ENCODE measurements at places on chromosomes 2 and 18.

DNA sequence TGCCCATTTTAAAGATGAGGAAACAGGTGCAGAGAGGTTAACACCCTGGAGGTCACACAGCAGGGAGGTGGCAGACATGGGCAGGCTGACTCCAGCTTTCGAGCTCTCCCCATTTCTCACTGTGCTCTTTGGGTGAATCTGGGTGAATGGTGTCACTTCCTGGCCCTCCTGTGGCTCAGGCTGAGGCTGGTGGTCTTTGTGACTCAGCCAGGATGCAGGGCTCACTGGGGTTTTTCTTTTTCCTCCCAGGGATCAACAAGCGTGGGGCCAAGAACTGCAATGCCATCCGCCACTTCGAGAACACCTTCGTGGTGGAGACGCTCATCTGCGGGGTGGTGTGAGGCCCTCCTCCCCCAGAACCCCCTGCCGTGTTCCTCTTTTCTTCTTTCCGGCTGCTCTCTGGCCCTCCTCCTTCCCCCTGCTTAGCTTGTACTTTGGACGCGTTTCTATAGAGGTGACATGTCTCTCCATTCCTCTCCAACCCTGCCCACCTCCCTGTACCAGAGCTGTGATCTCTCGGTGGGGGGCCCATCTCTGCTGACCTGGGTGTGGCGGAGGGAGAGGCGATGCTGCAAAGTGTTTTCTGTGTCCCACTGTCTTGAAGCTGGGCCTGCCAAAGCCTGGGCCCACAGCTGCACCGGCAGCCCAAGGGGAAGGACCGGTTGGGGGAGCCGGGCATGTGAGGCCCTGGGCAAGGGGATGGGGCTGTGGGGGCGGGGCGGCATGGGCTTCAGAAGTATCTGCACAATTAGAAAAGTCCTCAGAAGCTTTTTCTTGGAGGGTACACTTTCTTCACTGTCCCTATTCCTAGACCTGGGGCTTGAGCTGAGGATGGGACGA lies 13.2 kb downstream of the ITM2C start:
- DNase-seq, result no peak

GRCh38 chr2:64086347-64087082 lies 57.7 kb downstream of the PELI1 start:
- no peak for DNase-seq

- DNase-seq, result no peak
Observed at GRCh38 chr2:168552450-168552856, 96.4 kb downstream of the CERS6 start.

DNA sequence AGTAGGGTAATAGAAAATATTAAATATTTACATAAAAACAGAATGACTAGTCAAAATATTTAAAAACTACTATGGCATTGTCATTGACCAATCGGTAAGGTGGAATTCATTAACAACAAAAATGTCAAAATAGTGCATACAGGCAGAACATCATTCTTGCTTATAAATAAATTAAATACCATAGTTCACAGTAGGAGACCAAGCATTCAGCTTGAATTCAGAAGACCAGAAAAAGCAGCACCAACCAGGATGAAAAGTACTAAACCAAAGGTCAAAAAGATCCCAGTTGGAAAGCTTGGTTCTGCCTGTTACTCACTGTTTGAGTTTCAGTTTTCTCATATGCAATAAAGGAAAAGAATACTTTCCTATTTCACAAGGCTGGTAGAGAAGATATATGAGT lies 244.3 kb downstream of the OSR1 start:
- DNase-seq, result no peak

DNA sequence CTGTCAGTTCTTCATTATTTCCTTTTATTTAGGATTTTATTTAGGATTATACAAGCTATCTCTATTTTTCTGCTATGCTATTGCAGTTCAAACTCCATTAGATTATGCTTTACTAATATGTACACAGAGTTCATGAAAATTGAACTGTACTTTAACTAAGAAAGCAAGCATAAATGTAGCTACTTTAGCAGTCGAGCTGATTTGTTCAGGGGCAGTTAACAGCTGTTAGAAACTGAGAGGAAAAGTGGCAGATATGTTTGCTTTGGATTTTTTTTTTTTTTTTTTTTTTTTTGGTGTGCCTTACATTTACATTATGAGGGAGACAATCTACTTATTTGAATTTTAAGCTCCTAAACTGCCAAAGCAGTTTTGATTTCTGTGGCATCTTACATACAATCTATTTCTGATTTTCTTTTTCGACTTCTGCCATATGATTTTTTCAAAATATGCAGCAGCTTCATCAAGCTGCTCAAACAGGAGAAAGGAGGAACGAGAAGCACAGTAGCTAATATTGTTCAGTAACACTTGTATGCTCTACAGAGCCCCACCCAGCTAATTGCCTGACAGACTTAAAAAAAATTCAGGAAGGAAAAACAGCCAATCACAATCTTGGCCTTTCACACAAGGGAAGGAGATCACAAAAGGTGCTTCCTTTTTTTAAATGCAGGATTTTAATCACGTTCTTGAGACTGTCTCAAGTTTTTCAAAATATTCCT lies 233.4 kb upstream of the SIX3 start:
- no peak for DNase-seq

- no peak for DNase-seq
Observed at GRCh38 chr2:234823196-234823876, 128.5 kb upstream of the SH3BP4 start.

- peak; percentile 23 for DNase-seq
Observed at GRCh38 chr18:22324191-22325131, 93.3 kb downstream of the CTAGE1 start.

- DNase-seq, result no peak
Observed at GRCh38 chr18:809985-810642, 1.9 kb downstream of the YES1 start.

DNA sequence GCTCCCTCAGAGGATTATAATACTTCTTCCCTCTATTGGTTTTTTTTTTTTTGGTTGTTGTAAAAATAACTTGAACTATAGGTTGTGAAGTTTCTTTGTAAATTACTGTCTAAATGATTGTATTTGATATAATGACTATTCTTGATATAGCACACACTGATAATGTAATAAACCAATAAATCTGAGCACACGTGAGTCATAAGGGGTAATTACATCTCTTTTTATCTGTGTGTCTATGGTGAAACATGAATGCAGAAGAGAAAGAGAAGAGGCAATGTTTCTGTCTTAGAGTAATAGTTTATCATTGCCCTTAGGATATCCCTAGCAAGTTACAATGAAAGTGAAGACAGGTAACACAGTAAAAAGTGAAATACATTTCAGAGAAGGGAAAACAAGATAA lies 64.1 kb upstream of the RAPGEF4 start:
- DNase-seq, result no peak

DNA sequence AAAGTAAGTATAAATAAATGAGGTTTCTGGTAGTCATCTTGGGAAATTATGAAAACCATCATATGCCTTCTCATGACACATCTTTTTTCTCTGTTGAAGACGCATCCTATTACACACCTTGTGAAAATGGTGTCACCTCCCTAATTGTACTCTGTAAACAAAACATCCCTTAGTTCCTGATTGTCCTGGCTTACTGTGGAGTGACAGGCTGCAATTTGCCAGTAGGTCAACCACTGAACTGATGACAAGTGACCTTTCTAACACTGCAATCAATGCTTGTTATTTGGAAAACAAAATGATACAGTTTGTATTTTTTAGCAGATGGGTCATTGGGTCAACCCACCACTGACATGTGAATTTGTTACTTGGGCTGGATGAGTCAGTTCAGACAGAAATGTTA lies 219.5 kb downstream of the PTPRM start:
- no peak for DNase-seq

DNA sequence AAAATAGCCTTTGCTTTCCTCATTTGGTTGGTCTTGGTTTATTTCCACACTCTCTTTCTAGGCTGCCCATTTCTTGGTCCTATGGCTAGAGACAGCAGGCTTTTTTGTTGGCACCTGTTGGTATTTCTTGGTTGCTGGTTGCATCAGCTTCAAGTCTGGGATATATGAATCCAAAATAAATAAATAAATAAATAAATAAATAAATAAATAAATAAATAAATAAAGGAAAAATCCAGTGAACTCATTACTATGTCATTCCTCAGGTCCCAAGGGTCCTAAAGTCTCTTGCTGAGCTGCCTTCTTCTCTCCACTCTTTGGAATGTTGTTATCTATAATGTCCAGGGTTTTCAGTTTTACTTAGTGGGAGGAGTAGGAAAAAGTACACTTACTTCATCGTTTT lies 165.9 kb upstream of the MEX3C start:
- no peak for DNase-seq

GRCh38 chr2:3244486-3244885 lies 133.1 kb downstream of the EIPR1 start:
- no peak for DNase-seq

DNA sequence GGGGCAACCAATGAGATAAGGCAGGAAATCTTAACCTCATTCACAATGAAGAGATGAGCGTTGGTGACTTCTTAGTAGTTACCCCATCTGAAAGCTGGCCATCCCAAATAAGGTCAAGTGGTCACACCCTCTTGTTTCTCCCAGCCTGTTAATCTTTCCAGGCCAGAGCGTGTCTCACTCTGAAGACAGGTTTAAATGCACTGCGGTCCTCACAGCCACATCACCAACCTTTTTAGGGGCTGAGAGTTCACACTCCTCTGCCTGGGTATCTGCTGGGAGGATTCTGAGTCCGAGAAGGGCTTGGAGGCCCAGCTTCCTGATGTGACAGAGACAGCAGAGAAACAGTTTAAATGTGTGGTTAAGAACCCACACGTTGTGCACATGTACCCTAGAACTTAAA lies 13.3 kb upstream of the CNGA3 start:
- no peak for DNase-seq

- no peak for DNase-seq
Observed at GRCh38 chr18:75530118-75530517, 102.6 kb upstream of the SMIM21 start.

- no peak for DNase-seq
Observed at GRCh38 chr2:226742347-226742746, 57.3 kb downstream of the IRS1 start.

- no peak for DNase-seq
Observed at GRCh38 chr2:196480653-196481323, 158.7 kb upstream of the CCDC150 start.

DNA sequence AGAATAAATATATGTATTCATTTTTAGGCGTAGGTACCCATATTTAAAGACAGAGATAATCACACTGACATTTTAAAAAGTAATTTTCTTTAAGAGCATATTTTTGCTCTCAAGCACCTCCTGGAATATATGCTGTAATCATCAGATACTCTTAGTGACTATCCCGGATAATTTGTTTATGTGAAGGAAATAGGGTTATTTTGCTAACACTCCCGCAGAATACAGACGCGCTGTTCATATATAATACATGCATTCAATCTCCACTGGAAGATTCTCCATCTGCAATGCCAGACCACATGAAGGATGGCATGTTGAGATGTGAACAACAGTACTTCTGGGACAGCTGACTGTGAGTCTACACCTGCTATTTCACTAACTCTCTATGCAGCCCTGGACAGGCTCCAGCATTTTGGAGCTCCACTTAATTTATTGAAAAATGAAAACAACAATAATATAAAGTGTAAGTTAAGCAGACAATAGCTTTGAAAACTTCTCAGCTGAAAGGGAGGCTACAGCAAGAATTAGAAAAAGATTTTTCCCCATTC lies 430.6 kb downstream of the TMX3 start:
- no peak for DNase-seq

DNA sequence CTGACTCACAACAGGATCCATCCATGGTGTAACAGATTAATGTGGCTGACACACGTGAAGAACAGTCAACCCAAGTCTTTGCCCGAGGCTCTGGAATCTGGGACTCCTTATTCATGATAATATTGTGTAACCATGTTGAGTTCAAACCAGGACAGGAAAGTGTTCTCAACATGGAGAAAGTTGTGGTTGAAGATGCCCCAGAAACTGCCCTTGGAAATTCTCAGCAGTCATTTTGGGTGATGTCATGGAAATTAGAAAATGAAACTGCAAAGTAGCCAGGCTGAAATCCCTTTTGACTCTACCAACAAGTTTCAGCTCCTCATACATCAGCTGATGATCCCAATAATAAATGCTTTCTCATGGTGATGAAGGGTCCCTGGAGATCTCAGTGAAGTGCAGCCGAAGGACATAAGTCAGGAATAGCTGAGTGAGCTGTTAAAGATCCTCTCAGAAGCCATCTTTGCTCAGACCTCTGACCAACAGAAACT lies 307.7 kb downstream of the TNS1 start:
- DNase-seq, result no peak

GRCh38 chr2:9757501-9758264 lies 85.6 kb upstream of the TAF1B start:
- no peak for DNase-seq

GRCh38 chr2:74959106-74959751 lies 786 bp downstream of the POLE4 start:
- DNase-seq, result no peak

- DNase-seq, result no peak
Observed at GRCh38 chr2:70527447-70528080, 26.1 kb downstream of the TGFA start.

DNA sequence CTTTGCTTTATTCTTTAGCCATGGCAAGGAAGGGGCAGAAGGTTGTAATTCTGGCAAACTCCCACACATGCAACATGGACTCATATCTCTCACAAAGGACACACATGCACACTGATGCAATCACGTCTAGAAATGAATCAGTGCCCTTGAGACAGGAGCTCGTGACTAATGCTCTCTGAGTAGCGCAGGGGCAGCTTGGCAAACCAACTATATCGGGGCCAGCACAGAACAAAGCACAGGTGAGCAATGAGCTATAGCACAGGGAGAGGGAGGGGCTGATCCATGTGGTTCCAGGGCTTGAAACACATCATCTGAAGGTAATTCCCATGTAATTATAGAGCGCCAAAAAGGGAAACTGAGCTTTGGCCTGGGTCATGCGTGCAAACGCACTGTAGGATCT lies 165.2 kb upstream of the KLF7 start:
- no peak for DNase-seq

GRCh38 chr2:49935449-49935848 lies 781.1 kb upstream of the FSHR start:
- no peak for DNase-seq

DNA sequence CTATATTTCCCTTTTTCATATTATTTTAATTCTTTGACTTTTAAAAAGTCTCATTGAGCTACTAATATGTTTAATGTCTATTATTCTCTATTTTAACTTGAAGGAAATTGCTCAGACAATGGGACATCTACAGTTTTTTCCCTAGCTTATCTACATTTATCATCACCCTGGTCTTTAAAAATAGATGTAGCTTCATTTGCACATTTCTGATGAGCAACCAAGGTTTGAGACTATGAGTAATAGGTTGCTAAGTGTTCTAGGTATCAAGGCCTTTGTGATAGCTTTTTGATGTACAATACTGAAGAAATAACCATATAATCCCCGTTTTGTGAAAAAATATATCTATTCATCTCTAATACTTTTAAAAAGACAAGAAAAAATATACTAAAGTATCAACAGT lies 47.0 kb downstream of the STAT4 start:
- no peak for DNase-seq

All from progenitor cell of endocrine pancreas (in vitro differentiated cells).